ENCODE measurements at places on chromosomes 11 and 22.

- DNase-seq: no peak
These were observed 29.4 kb upstream of the OAF start for GRCh38 chr11:120181376-120181975.

DNA sequence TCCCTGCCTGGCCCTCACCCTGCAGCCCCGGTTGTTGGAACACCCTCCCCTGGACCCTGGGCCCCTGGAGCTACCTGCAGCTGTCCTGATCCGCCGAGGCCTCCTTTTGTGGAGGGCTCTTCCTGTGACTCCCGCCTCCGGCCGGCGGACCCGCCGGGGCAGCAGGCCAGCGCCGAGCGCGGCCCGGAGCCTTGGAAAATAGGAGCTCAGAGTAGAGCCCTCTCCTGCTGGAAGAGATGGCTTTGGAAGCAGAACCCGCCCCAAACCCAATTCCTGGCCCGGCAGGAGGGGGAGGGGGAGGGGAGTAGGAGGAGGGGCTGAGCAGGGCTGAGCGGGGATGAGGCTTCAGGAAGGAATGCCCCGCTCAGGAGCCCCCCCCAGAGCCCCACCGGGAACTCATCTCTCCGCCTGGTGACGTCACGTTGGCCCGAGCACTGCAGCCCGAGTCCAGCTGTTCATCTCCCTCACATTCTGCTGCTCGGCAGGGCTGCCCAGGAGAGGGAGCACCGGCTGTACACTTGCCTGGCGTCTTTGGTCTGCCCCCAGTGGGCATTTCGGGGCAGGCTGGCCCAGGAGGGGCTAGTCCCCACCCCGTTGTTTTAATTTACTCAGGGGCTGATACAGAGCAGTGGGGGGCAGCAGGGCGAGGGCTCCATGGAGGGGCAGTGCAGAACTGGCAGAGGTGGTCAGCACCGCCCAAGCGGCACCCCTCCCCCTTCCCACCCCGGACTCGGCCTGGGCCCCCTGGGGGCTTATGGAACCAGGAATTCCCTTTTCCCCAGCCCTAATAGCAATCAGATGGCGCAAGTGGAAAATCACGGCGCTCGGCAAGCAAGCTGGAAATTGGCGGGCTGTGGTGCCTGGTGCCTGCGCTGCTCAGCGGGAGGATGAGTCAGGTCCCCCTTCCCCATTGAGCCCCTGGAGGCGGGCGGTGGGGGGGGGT is at the start of gene MRGPRF:
Gene MRGPRF, minus strand, starts transcription at position 238 of the 943 bp plus-strand sequence. CDS start 3,345 bp downstream, outside the sequence.
- no peak for DNase-seq

GRCh38 chr11:1006762-1007161 is 29.8 kb downstream of the MUC6 start:
- no peak for DNase-seq

DNA sequence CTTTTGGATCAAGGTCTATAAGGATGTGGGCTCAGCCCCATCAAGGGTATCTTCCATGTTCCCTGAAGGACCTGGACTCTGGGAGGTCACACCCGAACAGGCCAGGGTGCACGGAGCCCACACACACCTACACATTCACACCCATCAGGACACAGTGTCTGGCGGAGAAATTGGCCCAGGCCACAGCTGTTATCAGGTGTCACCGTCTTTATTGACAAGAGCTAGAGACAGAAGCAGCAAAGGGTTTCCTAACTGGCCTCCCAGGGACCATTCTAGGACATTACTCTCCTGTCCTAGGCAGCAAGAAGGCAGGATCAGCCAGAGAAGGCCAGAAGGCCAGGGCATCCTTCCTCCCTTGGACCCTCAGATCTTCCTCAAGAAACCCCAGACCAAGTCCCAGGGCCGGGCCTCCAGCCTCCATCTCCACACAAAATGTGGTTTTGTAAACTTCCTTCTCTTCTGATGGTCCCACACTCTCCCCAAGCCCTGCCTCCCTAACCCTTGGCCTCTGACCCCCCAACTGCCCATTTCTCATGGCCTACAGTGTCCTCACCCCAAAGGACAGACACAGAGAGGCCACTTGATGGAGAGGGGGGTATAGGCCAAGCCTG is 8.1 kb downstream of the SSTR3 start:
- no peak for DNase-seq

GRCh38 chr11:119433358-119433725 is 10.4 kb upstream of the THY1 start:
- DNase-seq: no peak

DNA sequence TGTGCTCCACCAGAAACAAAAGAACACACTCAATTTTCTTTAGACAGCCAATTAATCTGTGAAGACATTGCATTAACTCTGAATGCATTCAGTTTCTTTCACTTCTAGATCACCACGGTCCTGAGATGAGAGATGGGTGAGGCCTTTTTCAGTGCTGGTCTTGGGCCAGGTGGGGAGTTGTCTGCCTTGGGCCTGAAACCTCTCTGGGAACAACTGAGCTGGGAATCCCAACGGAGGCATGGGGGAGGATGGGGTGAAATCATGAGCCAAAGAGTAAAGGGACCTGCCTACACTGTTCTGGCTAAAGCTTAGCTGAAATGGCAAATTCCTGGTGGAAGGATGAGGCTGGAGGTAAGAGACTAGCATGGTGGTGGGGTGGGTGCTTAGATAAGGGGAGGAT is 353.5 kb upstream of the B3GAT1 start:
- DNase-seq: no peak

Data from C1 segment of cervical spinal cord (tissue), 14 donors.